ENCODE measurements at places on chromosomes 5 and 9.
A peak's percentile ranks its signal among the peaks of the same experiment; 100 is the strongest.

DNA sequence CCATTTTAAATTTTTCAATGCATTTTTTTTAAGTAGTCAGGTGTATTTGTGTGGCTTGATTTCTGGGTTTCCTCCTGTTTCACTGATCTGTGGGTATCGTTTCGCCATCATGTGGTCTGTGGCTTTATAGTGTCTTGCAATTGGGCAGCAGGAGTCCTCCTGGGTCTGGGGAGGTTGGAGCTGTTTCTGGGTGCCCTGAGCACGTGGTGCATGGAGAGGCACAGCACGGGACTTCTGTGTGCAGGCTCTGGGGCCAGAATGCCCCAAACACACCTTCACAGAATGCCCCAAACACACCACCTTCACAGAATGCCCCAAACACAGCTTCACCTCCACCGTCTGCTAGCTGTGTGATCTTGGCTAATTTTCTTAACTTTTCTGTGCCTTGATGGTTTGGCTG, 82.6 kb upstream of the COL5A1 start:
- no peak for DNase-seq

DNA sequence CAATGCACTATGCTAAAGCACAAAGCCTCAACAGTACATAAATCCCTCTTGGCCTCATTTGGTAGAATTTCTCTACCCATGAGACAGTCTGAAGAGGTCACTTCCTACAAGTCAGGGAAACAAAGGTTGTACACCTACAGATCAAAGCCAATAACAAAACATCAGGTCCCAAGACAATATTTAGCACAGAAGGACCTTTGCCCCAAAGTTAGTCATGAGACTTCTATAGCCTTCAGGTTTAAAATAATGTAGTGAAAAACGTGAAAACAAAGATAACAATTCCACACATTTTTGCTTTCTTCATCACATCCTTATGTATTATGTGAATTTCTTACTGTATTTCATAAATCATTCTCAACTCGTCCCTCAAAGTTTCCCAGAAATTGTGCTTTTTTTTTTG, 15.8 kb downstream of the AFF4 start:
- peak; percentile 6 for DNase-seq

- no peak for DNase-seq
Measured at GRCh38 chr5:108700930-108701329, 46.8 kb upstream of the FER start.

DNA sequence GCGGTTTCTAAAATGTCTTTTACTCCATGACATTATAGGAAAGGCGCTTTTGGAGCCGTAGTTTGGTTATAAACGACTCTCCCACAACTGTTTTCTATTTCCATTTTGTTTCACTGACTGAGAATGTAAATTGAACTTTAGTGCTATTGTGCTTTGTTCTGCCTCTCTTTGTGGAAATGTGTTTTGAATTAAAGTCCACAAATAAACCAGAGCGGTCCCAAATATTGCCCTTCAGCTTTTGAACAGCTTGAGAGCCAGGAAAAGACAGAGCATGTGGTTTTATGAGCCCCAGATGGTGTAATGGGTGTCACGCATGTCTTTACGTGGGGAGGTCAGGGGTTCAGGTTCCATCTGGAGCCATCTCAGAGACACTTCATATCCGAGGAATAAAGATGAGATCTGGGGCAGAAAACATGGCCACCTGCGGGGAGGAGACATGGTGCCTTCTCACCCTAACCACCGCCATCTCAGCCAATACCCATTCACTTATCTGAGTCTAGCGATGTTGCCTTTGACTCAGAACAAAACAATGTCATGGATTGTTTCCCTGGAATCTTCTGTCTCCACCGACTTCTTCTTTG, 42.5 kb upstream of the ROR2 start:
- no peak for DNase-seq
